NCI-H748 treated with DMSO at 0.1 percent for 48 hours (cell line): ENCODE measurements at places on chromosomes 5 and 9.

DNA sequence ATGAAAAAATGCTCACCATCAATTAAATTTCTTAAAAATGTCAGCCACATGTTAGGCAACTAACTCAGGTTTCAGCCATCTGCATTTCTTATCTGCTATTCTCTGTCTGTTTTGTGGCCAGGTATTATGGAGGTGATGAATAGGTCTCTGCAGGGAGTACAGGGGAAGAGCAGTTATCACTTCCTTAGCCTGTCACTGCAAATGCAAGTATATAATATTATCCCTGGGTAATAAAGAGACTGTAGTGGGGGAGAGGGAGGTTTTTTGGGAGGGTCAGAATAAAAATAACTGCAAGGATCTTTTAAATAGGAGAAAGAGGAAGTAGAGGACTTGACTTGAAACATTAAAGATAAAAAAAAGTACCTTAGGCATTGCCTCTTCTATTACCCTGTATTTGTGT, 49.6 kb upstream of the PTGER4 start:
- DNase-seq, result no peak

DNA sequence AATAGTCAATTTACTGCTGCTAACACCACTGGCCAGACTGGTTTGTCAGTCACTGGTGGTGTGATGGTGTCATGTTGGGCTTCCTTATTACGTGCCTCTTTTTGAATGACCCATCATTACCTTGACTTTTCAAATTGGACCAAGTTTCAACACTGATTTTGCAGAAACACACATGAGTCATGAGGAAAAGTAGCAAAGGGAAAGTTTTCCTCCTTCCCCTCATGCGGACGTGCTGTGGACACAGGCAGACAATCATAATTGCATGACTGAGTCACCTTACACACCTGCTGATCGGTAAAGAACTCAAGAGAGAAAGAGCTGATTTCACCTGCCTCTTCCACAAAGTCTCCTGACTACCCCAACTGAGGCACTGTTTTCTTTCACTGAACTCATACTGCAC, 324.5 kb downstream of the ARRDC3 start:
- no peak for DNase-seq

DNA sequence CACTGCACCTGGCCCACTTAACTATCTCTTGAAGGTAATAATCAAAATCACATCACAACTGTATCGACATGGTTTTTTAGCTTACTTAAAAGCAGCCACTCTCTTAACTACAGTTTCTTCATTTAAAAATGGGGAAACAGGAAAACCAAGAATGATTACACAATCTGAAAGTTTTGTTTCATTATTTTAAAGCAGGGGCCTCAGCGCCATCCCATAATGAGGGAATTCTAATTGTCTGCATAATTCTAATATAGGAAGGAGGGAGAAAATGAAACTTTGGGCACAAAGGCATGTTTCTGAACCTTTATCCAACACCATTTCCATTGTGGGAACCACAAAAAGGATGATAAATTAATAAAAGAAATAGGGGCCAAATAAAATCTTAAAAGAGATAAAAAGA, 7.6 kb downstream of the HACD4 start:
- DNase-seq, result no peak

GRCh38 chr5:83357621-83358231, 113.8 kb upstream of the VCAN start:
- no peak for DNase-seq

DNA sequence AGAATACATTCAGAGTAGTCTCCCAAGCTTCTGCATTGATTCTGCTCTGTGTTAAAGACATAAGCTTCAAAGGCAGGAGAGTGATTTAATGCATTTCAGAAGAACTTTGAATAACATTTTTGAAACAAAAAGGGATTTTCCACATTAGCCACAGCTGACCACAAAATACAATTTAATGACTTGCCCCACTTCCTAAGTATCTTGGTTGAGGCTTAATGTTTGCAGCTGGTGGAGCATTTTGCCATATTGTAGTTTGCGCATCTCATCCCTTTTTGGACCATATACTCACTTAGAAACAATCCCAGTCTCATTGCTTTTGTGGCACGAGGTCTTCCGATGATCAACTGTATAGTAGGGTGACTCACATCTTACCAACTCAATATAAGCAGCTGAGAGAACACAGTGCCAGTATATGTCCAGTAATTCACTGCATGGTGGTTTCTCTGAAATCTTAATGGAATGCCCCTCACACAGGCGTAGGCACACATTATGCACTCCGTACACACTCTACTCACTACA, 455.8 kb upstream of the PTGER4 start:
- DNase-seq, result no peak

DNA sequence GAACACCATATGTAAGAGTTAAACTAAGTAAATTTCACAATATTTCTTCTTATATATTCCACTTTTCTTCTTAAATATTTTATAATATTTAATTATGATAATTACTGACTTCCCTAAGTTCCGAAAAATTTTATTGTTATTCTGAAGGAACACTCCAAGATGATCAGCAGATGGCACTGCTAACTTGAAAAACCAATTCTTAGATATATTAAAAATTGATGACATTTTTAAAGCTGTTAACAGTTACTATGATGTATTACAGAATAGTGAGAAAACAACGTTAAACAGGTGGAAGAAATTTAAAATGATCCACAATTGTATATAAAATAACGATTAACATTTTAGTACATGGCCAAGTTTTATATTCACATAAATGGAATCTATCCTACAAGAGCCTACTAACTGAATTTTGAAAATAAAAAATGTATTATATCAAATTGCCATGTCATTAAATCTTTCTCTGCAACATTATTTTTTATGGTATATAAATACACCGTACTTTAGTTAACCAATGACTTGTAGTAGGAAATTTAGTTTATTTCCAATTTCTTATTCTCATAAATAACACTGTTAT, 30.1 kb upstream of the MUSK start:
- peak; percentile 10 for DNase-seq

DNA sequence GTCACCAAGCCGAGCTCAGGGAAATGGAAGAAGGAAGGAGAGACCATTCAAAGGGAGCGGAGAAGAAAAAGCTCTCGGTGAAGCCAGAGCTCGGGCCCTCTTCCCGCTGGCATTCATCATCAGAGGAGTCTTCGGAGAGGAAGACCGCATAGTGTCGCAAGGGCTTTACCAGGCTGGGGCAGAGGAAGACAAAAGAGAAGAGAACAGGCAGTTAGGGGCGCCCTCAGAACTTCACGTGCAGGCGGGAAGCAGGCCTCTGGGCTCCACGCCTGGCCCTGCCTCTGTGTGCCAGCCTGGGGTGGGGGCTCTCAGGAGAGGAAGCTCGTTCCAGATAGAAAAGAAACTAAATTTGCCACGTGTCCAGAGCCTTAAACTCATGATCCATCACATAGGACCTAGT, 31.7 kb downstream of the CRB2 start:
- DNase-seq, result no peak

DNA sequence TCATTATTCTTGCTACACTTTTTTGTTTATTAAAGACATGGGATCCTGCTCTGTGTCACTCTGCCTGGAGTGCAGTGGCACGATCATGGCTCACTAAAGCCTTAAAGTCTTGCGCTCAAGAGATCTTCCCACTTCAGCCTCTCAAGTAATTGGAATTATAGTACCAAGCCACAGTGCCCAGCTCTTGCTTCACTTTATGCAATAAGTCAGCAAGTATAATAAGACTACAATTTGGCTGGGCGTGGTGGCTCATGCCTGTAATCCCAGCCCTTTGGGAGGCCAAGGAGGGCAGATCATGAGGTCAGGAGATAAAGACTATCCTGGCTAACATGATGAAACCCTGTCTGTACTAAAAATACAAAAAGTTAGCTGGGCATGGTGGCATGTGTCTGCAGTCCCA, 5.9 kb downstream of the C9orf153 start:
- DNase-seq, result no peak

- no peak for DNase-seq
Measured at GRCh38 chr9:106954558-106954957, 91.6 kb downstream of the ZNF462 start.

DNA sequence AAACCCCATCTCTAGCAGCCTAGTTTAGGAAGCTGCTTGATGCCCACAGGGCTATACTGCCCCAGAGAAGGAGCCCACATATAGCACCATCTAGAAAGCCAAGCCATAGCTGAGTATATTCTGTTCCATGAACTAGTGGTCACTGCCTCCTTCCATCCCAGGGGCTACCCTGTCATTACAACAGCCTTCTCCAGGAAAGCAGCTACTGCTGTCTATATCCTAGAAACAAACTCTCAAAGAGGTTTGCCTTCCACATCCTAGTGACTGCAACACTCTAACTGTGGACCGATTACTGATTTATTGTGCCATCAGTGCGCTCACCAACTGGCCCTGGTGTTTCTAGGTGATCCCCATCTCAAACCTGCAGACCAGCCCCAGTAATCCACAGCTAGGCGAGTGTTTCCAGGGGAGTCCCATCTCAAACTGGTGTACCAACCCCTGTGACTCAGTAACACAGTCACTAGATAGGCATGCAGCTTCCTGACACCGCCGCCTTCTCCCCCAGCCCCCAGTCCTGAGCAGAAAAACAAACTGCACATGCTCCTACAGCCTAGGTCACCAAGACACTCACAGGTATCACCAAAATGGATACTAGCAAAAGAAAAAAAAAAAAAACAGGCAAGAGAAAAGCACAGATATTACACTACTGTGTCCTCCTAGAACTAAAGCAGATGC, 14.8 kb downstream of the SPTLC1 start:
- DNase-seq, result no peak

DNA sequence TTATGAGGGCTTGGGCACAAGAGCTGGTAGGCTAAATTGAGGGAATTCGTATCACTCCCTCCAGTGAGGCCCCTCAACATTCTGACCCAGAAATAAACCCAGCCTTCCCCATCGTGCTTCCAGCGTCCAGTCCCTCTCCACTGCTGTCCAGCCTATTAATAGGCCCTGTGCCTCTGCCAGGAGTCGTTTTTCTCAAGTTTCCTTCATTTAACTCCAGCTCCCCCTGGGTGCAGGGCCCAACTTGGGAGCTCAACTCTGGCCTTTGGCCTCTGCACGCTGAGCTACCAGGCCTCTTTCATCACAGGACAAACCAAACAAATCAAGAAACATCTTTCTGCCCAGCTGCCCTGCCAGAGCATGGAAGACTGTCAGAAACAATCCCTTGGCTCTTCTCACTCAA, 10.0 kb downstream of the HBEGF start:
- DNase-seq, result no peak

GRCh38 chr9:121281614-121282276, 13.8 kb downstream of the GSN start:
- DNase-seq, result peak; percentile 23

- no peak for DNase-seq
Measured at GRCh38 chr5:109956884-109957283, 267.2 kb downstream of the MAN2A1 start.

GRCh38 chr9:105535920-105536668, 21.8 kb upstream of the FKTN start:
- no peak for DNase-seq

DNA sequence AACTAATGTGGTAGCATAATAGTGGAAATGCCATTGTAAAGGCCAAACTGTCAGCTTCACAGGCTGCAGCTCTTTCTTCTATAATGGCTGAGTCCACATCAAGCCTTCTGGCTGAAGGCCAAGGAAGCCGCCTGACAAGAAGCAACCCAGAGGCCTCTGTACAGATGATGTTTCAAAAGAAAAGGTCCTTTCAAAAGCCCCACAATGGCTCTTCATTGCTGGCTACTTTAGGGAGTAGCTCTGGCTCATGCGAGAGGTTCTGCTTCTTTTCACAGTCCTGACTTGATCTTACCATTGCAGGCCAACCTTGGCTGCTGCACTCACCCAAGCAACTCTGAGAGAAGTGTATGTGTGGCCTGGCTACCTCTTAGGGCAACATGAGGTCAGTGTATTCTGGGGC, 54.5 kb upstream of the EQTN start:
- DNase-seq, result peak; percentile 12

GRCh38 chr5:112390327-112390726, 28.8 kb downstream of the EPB41L4A start:
- no peak for DNase-seq

DNA sequence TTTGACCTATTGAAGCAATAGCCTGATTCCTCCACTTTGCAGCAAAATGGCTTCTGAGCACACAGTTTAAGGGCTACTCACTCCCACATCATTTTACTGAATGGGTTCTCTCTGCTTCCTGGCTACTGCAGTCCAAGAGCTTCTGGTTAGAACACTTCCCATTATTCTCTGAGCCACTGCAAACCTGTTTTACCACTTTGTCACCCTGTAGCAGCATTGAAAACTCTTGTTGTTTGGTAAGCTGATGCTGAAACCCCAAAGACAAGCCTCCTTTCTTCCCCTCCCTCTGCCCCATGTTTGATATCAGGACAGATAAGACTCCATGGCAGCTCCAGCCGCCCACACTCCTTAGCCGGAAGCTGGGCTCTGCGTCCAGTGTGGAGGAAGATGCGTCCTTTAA, 84.4 kb upstream of the RARS1 start:
- no peak for DNase-seq

GRCh38 chr5:107263387-107264018, 407.2 kb downstream of the EFNA5 start:
- no peak for DNase-seq

- DNase-seq, result no peak
Measured at GRCh38 chr9:91416096-91416712, 7.4 kb downstream of the NFIL3 start.
